ENCODE measurements at places on chromosomes 11 and 22.

- DNase-seq, result no peak
Measured at GRCh38 chr11:70367071-70367470, 31.3 kb upstream of the CTTN start.

DNA sequence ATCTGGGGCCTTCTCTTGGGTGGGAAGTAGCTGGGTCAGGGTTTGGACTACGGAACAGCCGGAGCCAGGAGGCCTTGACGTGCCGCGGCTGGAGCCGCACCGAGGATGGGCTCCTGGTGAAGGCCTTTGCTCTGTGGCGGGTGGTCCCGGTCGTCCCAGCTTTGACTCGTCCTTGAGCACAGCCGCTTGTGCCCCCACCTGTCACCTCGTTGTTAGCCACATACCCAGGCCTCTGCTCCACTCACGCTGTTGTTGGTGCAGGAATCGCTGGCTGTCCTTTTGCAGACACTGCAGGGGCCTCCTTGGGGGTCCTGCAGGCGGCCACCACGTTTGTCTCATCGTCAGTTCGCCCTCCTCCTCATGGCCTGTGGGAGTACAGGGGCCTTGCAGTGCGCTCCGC, 17.1 kb downstream of the PHRF1 start:
- no peak for DNase-seq

GRCh38 chr11:46618837-46619236, 1.5 kb downstream of the ATG13 start:
- no peak for DNase-seq

DNA sequence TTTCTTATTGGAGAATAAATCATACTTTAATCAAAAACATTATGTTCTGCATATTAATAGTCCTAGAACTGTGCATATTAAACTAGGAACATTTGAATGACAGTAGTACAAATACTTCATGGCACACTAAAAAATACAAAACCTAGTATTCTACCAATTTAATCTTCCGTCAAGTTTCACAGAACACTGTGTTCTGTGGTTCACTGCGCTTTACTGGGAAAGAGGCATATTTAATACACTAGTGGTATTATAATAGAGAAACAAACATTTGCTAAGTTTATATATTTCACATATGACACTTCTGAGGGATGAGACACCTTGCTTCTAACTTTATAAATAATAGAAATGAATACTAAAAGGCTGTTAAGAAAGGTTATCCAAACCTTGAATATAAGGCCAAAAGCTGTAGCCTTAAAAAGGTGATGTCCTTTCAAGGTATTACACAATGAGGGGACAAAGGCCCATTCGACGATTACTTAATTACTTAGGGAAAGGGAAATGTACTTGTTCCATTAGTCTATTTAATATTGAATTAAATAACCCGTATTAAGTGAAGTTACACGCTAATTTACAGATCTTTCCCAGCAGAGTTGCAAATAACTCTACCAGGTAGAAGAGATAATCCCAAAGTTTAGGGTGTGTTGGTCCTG, 48.0 kb downstream of the NARS2 start:
- no peak for DNase-seq

GRCh38 chr22:45929649-45930048, 47.3 kb downstream of the WNT7B start:
- DNase-seq, result no peak

DNA sequence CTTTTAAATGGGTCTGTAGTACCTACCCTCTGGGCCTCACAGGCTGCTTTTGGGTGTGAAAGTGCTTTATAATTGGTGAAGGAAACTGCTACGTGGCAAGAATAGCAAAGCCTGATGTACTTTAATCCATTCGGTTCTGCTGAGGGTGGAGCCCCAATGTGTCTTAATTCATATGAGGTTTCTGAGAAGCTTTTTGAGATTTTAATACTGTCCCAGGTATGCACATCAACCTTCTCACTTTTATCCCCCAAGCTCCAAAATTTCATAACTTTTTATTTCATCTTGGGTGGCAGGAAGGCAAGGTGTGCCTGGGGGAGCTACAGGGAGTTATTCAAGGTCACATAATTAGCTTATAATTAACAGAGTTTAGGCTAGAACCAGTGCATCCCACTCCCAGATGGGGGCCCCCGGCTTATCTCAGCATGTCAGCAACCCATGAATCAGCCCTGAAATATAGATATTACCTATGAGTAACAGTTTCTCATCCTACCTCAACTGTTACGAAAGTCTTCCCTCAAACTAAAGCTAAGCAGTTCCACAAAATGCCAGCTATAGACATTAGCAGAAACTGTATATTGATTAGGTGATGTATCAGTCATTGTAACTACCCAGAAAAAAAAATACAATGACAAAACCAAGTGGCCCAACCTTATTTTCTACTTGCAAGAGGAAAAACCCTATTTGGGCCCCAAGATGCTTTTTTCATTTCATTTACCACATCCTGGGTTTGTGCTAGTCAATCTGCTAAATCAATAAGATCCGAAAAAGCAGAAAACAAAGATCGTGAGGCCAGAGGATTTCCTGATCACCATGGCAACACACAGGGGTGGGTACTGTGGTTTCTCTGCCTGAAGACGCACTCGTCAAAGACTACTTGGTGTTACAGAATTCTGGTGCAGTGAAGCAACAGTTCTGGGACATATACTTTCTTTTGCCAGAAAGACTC, 26.7 kb downstream of the CD44 start:
- peak; percentile 85 for DNase-seq

DNA sequence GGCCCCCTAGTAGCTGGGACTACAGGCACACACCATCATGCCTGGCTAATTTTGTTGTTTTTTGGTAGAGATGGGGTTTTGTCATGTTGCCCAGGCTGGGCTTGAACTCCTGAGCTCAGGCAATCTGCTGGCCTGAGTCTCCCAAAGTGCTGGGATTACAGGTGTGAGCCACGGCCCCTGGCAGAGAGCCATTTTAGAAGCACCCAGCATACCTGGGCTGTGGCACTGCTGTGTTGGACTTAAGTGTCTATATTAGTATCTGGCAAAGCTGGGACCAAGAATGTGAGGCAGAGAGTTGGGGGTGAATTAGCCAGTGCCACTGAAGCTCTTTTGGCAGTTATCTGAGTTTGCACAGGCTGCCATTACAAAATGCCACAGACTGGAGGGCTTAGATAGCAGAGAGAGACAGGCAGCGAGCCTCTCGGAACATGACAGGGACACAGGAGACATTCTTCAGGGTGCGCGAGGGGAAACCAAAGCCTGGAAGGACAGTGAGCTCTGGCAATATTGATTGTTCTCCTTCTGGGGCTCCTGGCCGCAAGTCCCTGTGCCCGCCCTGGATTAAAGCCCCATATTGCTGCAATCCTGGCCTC, 87.7 kb upstream of the ALX4 start:
- DNase-seq, result no peak

GRCh38 chr11:8180469-8180868, 11.6 kb upstream of the RIC3 start:
- DNase-seq, result no peak

Measured in activated CD4-positive, CD25-positive, alpha-beta regulatory T cell treated with anti-CD3 and anti-CD28 coated beads, Interleukin-2, amount 50 U/mL, for 16 hours (primary cell).